ENCODE measurements at places on chromosomes 2 and 18. TPM values are rescaled to one million over a fixed set of nuclear protein-coding genes. Genes with fewer than 3 reads are reported as not detected.

ANKRD30BL gene
- total RNA-seq: not detected

GREB1L gene
- total RNA-seq: 80.5 TPM

RFTN2 gene
- 20.6 TPM for total RNA-seq

ELOA2 gene
- total RNA-seq: not detected

Data from neural crest cell (in vitro differentiated cells).